Right lung (tissue), 10 donors: ENCODE measurements at places on chromosomes 3 and 15.
A peak's percentile ranks its signal among the peaks of the same experiment; 100 is the strongest.

DNA sequence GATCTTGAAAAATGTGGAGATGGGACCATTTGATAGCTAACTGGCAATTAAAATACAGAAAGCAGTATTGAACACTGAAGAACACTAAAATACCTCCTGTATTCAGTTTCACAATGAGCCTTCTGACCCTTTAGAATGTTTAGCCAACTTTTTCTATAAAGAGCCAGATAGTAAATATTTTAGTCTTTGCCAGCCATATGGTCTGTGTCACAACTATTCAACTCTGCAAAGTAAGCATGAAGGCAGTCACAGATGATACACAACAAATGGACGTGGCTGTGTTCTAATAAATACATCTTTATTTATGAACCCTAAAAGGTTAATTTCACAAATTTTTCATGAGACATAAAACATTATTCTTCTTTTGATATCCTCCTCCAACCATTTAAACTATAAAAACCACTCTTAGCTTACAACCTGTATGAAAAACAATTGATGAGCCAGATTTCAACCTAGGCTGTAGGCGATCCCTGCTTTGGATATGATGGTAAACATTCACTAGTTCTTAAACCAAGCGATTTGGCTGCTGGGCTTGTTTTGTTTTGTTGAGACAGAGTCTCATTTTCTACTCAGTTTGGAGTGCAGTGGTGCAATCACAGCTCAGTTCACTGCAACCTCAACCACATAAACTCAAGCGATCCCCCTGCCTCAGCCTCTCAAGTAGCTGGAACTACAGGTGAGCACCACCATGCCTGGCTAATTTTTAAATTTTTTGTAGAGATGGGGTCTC lies 13.6 kb upstream of the CSPG5 start:
- peak; percentile 66 for DNase-seq

DNA sequence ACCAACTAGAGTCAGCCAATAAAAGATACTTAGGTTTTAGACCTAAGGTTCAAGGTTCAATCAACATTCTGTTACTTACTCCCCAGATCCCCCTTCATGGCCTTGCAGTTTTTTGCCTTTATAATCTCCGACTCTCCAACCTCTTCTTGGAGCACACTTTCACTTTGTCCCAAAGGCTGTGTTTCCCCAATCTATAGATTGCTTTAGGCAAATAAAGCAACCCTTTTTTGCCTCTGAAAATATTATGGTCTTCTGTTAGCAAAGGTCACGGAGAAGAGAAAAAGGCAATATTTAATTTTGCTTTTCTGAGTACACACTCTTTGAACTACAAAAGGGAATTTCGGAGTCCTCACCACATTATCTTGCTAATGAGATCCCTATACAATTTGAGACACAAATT lies 268.1 kb downstream of the PLOD2 start:
- no peak for DNase-seq

- DNase-seq = no peak
These were observed 116.7 kb upstream of the LPP start for GRCh38 chr3:188037195-188037718.

DNA sequence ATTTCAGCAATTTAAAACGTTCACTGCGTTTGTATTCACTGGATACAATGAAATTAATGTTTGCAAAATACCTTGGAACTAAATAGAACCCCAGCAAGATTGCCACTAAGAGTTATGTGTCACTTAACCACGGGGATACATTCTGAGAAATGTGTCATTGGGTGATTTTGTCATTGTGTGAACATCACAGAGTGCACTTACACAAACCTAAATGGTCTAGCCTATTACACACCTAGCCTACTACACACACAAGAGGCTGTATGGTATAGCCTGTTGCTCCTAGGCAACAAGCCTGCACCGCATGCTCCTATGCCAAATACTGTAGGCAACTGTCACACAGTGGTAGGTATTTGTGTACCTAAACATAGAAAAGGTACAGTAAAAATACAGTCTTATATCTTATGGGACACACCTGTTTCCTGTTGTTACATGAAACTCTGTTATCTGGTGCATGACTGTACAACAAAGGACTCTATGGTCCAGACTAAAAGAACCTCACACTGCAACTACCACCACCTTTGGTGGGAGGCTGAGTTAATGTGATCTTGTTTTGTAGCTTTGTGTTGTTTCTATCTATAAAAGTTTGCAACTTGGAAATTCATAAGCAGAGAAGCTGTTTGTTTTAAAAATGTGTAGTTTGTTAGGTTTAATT lies 92.2 kb upstream of the NTRK3 start:
- no peak for DNase-seq

- no peak for DNase-seq
These were observed 59.3 kb downstream of the RASA2 start for GRCh38 chr3:141546081-141546480.

DNA sequence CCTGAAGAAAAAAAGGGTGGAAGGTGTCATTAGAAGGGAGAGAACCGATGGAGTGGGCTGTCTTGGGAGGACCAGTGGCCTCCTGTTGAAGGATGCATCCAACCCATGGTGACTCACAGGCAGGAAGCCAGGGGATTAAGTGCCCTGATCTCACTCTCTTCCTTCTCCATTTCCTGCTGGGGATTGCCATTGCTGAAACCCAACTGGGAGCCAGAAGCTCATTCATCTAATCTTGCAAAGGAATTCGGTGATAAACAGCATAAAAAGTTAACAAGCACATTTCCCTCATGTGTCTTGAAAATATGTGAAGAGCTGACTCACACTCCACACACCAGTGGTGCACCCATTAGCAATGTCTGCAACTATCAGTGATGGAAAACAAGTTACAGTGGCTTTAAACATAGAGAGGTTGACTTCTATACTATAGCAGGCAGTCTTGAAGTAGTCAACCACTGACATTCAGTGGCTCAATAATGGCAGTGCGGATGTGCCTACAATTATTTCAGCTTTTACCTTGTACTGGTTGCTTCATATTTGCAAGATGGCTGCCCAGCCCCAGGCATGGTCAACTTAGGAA lies 12.8 kb upstream of the CSRNP1 start:
- no peak for DNase-seq

GRCh38 chr3:193554811-193555210 lies at the start of gene ATP13A4:
Gene ATP13A4, minus strand, starts transcription at chr3:193554895. Its CDS starts 96 bp downstream, at chr3:193554799.
- no peak for DNase-seq

DNA sequence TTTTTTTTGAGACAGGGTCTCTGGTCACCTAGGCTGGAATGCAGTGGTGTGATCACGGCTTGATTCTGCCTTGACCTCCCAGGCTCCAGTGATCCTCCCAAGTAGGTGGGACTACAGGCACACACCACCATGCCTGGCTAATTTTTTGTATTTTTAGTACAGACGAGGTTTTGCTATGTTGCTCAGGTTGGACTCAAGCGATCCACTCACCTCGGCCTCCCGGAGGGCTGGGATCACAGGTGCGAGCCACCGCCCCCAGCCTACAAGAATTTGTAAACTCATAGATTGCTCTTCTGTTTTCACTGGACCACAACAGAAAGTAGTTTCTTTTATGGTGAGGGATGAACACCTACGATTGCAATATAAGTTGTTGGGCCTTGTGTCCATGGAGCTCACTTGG lies 7.4 kb downstream of the IGF1R start:
- DNase-seq = no peak

DNA sequence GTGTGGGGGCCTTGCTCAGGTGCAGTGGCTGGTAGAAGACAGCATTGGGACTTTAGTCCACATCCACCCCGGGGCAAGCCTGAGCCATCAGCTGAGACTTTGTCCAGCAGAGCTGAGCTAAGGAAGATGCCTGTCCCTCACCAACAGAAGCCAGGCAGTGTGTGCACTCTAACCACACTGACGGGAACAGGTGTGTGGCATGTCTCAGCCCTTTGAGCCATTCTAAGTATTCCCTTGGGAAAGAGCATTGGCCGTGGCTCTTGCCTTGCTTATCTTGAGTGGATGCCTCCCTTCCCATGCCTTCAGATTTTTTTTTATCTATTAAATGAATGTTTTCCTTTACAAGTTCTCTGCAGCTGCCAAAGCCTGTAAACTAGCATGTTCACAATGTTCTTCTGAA lies 3.5 kb downstream of the GABRA5 start:
- no peak for DNase-seq

- DNase-seq = no peak
These were observed 15.8 kb upstream of the ALDH1A3 start for GRCh38 chr15:100863796-100864267.

DNA sequence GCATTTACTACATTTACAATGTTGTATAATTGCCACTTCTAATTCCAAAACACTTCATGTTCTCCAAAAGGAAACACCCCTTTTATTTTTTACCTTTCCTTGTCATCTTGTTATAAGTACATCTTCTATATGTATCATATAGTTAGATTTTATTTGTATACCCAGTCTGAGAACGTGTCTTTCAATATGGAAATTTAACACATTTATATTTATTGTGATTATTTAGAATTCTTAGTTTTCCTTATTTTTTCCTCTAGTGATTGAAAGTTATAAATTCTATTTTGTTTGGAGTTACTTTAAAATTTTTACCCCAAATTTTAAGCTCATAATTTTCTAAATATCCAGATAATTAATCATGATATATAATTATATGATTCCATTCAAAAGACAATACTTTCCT lies 15.8 kb downstream of the CMTM8 start:
- no peak for DNase-seq

GRCh38 chr15:85379403-85380131 lies 836 bp upstream of the AKAP13 start:
- DNase-seq = no peak

- DNase-seq = no peak
These were observed 44.2 kb upstream of the C2CD4B start for GRCh38 chr15:62209322-62209721.

DNA sequence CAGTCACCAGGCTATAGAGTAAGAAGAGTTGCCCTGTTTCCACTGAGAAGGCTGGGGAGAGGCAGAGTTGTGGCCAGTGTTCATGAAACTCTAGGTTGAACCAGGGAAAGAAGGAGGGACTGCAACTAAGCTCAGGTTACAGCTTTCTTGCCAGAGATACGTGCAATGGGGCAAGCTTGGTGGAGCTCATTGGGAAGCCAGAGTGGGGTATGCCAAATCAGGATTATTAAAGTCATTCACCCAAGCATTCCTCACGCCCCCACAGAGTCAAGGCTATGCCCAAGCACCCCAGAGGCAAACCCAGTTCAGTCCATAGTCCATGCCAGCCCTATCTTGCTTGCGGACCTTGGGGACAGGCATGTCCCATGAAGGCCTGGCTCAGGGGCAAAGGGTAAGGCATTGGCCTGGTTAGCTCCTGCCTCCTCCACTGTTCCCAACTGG lies 17.6 kb downstream of the SLC6A20 start:
- no peak for DNase-seq

GRCh38 chr3:153026026-153026425 lies 136.0 kb upstream of the RAP2B start:
- DNase-seq = peak; percentile 23

DNA sequence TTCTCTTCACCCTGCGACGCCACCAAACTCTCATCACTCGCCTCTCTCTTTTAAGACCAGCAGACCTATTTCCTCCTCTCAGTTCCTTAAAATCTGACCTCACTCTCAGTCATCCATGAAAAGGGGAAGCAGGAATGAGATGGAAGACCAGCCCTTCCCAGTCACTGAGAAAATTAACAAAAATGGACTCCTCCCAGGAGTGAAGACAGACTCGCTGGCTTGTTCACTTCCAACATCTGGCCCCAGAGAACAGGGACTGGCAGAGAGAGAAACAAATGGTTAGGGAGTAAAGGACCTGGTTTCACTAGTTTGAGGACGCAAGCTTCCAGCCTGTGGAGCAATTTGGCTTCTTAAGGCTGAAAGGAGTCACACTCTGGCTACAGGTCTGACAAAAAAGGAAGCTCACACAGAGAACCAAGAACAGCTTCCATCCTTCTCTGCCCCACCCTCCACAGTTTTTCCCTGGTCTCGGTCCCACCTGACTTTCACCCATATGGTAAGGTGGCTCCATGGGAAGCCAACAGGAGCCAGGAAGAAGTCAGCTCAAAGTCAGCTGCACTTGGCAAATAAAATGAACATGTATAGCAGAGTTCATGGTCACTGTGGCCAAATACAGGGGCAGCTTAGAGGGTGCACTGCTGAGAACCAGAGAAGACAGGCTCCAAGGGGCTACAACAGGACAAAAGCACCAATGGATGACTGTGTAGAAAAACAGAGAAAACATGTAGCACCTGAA lies 57.2 kb downstream of the ITGB5 start:
- no peak for DNase-seq

DNA sequence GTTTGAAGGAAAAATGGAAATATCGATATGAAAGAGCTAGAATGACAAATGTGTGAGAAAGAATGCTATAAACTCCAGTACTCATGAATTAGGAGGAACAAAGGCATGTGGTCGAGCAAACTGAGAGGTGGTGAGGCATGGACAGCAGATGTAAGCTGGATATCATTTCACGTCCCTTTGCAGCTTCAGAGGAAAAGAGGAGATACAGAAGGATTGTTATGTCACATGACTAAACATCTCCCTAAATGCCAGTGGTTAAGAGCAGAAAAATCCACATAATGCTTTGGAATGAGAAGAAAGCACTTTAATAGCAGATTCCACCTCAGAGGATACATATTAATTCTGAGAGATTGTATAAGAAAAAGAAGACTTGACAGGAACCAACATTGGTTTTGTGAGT lies 248.7 kb downstream of the ZIC4 start:
- DNase-seq = no peak

GRCh38 chr3:145620002-145620401 lies 541.0 kb downstream of the PLOD2 start:
- no peak for DNase-seq

DNA sequence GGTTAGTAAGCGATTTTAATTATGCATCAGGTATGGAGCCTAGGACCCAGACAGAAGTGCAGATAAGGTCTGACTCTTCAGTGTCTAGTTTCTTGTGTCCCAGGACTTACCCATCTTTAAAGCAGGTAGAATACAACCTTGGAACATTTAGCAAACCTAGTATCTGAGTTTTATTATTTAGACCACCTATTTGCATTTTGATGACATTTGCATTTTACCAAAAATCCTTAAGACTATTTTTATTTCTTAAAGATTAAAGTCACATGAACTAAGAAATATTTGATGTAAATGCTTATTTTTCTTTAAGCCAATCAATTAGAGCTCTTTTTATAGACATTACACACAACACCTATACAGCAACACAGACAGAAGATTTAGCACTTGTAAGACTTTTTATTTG lies 939.1 kb downstream of the OTOL1 start:
- DNase-seq = no peak

GRCh38 chr3:183904833-183905780 lies 20.4 kb upstream of the PARL start:
- no peak for DNase-seq
